ENCODE measurements at places on chromosomes 7 and 10.
A peak's percentile ranks its signal among the peaks of the same experiment; 100 is the strongest.

GRCh38 chr7:89238156-89238555, 442.6 kb upstream of the TEX47 start:
- no peak for DNase-seq

DNA sequence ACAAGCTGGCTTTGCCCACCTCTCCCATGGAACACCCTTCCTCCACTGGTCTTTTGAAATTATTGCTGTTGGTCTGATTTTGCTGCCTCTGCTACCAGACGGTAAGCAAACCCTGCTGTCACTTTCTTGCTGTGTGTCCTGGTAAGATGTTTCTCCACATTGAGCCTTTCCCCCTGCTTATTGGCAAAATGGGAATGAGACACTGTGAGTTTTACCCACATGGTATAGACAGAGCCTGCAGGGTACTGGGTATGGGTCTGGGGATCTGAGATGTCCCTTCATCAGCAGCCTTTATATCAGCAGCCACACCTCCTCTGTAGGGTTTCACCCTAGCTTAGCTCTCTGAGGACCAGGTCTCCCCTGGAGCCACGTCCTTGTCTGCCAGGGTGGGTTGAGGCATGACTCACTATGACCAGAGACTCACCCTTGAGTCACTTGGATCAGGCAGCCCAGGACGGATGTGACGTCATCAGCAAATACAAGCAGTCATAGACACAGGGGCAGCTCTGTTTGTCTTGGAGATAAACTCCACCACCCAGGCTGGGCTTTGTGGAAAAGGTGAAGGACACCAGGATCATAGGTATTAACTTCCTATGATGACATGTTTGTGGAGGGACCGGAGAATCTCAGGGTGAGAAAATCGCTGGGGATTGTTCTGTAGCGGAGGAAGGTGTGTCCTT, 17.9 kb upstream of the BAIAP2L1 start:
- DNase-seq, result peak; percentile 24

GRCh38 chr10:6406220-6407033, 173.6 kb downstream of the PRKCQ start:
- no peak for DNase-seq

DNA sequence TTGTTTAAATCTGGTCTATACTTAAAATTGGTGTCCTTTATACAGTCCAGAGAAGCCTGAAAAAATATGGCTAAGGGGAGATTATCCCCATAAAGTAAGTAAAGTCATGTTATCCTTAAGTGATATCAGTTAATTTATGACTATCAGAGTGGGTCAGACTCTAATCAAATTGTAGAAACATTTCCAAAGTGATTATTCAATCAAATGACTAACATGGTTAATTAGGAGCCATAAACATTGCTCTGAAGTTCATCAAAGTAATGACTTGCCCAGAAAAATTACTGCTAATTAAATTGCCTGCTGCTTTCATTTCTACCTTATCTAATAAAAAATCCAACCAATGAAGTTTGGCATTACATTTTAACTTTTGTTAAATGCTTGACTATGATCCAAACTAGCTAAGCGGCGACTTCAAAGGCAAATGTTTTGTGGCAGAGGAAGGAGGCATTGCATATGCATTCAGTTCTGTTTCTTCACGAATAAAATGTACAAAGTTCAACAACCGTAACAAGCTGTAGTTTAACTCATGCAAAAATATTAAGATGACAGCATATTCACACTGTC, 76.7 kb downstream of the ETV1 start:
- DNase-seq, result no peak

DNA sequence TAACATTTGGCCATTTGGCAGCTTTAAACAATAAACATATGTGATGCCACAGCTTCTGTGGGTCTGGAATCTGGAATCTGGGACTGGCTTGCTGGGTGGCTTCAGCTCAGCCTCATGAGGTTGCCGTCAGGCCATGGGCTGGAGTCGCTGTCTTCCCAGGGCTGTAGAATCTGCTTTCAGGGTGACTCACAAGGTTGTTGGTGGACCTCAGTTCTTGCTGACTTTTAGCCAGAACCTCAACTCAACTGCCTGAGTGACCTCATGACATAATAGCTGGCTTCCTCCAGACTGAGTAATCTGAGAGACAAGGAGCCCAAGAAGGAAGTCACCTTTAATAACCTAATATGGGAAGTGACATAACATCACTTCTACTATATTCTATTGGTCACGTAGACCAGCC, 44.6 kb upstream of the TSPAN13 start:
- DNase-seq, result no peak

Measured in ascending aorta (tissue), 2 donors.